ENCODE measurements at places on chromosomes 5 and 9.

- DNase-seq: peak; percentile 77
Observed at GRCh38 chr9:133992780-133993634, 883 bp upstream of the VAV2 start.

GRCh38 chr9:90772386-90772785 lies 29.2 kb upstream of the SYK start:
- no peak for DNase-seq

GRCh38 chr9:69997524-69997923 lies 46.1 kb upstream of the MAMDC2 start:
- DNase-seq: no peak

DNA sequence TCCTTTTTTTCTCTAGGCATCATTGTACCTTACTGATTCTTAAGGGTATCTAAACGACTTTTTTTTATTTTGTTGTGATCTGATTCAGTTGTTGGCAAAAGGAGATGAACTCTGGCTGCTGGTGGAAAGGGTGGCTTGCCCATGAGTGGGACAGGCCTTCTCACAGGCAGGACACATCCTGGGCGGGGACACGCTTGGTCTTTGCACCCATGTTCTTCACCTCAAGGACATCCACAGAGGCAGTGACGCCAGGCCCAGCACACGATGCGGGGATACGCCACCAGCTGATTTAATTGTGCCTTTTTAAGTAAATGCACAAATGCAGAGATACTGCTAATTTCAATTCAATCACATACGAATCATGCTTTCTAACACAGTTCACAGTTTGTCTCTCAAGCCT lies 208.1 kb downstream of the FANCC start:
- no peak for DNase-seq

GRCh38 chr9:126851286-126851880 lies 9.1 kb upstream of the ZBTB34 start:
- DNase-seq: no peak

- no peak for DNase-seq
Observed at GRCh38 chr9:76957258-76957657, 51.3 kb upstream of the PRUNE2 start.

GRCh38 chr5:126354012-126354857 lies 69.0 kb upstream of the GRAMD2B start:
- peak; percentile 94 for DNase-seq

GRCh38 chr9:121714075-121714705 lies 62.8 kb downstream of the DAB2IP start:
- no peak for DNase-seq

DNA sequence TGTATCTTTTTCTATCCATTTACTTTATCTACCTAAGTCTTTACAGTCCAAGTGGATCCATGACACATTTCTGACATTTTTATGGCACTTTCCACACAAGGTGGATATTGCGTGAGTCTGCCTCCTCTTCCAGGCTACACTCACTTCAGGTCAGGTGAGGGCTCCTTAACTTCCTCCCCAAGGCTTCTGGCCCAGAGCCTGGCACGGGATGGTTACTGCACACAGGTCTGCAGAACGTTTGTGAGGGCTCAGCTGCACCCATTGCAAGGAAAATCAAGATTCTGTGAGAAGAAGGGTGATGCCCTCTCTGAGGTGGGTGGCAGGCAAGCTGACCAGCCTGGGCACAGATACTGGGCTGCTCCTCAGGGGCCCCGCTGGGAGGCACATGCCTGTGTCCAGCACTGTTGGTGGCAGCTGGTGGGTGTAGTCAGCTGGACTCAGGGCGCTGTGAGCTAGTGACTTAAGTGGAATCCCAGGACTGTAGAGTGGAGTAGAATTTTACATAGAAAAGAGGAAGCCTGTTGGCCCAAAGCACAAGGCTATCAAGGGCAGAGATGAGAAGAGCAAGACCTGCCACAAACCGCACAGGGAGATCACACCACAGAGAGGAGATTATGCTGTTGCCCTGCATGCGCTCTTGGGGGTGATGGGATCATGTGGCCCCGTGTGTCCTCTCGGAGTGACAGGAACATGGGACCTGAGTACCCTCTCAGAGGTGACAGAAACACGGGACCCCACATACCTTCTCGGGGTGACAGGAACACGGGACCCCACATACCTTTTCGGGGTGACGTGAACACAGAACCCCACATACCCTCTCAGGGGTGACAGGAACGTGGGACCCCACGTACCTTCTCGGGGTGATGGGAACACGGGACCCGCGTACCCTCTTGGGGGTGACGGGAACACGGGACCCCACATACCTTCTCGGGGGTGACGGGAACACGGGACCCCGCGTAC lies 21.3 kb downstream of the AHRR start:
- no peak for DNase-seq

- no peak for DNase-seq
Observed at GRCh38 chr9:89466451-89467277, 31.2 kb downstream of the SEMA4D start.

DNA sequence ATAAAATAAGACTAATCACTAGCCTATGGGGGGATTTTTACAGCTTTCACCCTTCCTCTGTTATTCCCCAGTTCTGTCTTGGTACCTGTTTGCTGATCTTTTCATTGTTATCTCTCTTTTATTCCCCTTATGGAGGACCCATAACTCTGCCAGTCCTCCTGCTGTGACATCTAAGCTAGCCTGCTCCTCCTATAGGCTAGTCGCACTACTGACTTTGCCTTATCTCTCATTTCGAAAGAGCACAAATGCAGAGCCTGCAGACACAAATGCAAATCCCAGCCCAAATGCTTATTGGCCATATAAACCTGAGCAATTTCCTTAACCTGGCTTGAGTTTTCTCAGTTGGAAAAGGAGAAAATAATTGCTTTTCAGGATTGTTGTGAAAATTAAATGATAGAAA lies 59.1 kb upstream of the CAMK4 start:
- no peak for DNase-seq

DNA sequence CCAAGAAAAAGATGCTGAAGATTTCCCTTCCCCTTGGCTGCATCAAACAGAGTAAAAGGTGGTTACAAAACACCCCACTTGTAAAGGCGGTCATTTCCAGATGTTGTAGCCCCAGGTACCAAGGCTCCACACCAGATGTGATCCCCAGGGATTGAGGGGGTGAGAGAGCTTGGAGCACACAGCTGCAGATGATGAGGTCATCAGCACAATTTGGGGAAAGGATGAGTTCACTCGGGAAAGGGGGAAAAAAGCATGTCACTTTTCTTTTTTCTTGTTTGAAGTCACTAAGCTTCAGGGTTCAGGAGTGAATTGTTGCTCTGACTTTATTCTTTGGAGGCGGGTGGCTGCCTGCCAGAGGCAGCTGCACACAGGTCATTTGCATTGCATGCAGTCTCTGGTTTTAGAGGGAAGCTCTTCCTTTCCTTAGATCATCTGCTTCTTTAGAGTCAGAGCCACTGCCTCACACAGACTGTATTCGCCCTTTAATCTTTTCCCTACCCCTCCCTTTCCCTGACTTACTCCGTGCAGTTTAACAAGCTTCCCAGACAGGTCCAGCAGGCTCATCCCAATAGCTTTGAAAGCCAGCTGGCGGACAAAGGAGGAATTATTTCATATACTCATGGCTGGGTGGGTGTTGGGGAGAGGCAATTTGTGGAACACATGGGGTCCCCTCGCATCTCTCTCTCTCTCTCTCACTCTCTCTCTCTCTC lies 409.3 kb upstream of the SLC24A2 start:
- DNase-seq: no peak

- DNase-seq: no peak
Observed at GRCh38 chr5:111511831-111512374, 432 bp downstream of the STARD4 start.

DNA sequence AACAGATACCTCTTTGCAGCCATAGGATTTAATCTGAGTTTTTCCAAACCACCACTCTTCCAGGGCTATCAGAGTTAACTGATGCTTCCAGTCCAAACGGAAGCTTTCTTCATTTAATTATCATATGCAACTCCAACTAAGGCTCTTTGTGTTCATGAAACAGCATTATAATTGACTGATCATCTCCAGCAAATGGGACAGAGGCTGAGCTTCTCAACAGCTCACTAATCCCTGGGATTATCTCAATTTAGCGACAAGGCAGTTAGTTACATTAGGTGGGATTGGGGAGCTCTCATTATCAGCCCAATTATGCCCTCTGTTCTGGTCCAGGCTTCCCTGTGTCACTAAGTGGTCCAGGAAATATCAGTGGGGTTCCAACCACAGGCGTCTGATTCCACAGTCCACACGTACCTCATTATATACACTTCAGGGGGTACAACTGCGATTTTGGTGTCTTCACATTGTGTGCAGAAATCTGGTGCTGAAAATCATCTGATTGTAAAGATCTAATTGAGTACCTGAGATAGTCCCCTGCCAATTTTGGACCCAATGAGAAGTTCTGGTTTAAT lies 313.5 kb upstream of the PANK3 start:
- no peak for DNase-seq

- no peak for DNase-seq
Observed at GRCh38 chr5:42641336-42642005, 115.1 kb upstream of the CCDC152 start.

- DNase-seq: no peak
Observed at GRCh38 chr5:2113348-2114131, 230.8 kb upstream of the IRX4 start.

DNA sequence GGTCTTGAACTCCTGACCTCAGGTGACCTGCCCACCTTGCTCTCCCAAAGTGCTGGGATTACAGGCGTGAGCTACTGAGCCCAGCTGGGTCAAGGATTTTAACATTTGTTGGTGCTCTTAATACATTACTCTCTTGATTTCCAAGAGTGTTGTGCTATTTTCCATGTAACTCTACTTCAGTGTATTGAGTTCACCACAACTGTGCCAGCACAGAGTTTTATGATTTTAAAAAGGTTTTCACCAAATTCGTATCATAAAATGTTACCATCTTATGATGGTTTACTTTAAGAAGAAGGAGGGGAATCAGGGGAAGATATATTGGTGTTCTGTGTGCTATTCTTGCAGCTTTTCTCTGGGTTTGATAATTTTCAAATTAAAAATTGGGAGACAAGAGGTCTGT lies 6.6 kb upstream of the ADGRD2 start:
- DNase-seq: no peak
